ENCODE measurements at places on chromosomes 2 and 18.

DNA sequence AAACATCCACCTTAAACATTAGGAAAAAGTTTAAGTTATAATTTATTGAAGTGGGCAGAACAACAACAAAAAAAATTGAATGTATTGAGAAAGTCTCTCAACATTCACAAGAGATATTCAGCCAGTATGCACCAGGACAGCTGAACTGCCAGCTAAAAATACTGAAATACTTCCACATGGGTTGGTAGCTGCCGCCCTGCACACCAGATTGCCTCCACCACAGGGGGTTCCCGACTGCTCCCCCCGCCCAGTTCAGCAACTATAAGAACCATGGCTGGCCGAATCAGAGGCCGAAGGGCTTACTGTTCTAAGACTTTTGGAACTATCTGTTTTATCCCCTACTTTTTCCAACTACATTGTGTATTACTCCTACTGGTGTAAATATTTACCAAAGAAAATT is 150.0 kb upstream of the LRP1B start:
- DNase-seq = no peak

DNA sequence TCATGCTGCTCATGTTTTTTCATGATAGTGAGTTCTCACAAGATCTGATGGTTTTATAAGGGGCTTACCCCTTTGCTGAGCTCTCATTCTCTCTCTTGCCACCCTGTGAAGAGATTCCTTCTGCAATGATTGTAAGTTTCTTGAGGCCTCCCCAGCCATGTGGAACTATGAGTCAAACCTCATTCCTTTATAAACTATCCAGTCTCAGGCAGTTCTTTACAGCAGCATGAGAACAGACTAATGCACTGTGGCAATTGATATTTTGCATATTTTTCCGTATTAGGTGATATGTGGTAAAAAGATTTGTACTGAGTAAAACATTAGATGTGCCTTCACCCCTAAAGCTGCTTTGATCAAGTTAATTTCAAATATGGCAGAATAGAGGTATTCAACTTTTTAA is 48.8 kb downstream of the RAB27B start:
- no peak for DNase-seq

- DNase-seq = no peak
Observed at GRCh38 chr2:13578547-13578946, 861.8 kb downstream of the TRIB2 start.

- no peak for DNase-seq
Observed at GRCh38 chr2:66441581-66442320, 6.8 kb downstream of the MEIS1 start.

GRCh38 chr2:43429369-43429768 is 166.5 kb downstream of the THADA start:
- no peak for DNase-seq

GRCh38 chr2:198782734-198783133 is 675.0 kb downstream of the SATB2 start:
- DNase-seq = no peak

- no peak for DNase-seq
Observed at GRCh38 chr2:239033801-239034560, 186.1 kb downstream of the TWIST2 start.

DNA sequence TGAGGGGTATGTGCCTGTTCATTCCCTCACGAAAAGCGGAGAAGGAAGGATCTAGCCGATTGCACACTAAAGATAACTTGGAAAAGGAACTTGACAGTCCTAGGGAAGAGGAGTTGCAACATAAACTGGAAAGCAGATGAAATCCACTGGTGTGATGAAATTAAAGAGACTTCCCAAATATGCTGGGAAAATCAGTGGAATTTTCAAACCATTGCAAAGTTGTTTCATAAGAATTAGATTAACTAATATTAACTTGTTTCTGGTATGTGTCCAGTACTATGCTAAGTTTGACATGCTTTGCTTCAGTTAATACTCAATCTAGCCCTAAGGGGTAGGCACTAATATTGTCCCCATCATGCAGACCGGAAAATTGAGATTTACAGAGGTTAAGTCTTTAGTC is 222.7 kb downstream of the IKZF2 start:
- DNase-seq = no peak

DNA sequence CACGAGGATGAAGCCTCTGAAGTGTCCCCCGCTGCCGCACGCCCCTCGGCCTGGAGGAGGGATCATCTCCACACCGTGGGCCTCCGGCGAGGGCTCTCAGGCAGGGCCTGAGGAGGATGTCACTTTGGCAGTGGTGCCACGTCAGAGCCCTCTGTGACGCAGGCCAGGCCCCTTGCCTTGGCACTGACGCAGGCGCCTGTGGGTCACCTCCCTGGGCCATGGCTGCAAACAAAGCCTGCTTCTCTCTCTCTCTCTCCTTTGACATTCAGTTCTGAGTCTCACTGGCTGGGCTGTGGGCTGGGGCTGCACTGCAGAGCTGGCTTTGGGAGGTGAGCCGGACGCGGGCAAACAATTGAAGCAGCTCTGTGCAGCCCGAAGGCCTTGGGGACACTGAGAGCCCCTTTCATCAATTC is 273.7 kb downstream of the TWIST2 start:
- peak; percentile 92 for DNase-seq

GRCh38 chr2:8554296-8554806 is 127.5 kb upstream of the ID2 start:
- no peak for DNase-seq

- no peak for DNase-seq
Observed at GRCh38 chr2:18045230-18045629, 166.8 kb downstream of the KCNS3 start.

- no peak for DNase-seq
Observed at GRCh38 chr2:10126632-10127026, 4.1 kb downstream of the RRM2 start.

- DNase-seq = no peak
Observed at GRCh38 chr2:69628325-69629021, 15.1 kb downstream of the AAK1 start.

DNA sequence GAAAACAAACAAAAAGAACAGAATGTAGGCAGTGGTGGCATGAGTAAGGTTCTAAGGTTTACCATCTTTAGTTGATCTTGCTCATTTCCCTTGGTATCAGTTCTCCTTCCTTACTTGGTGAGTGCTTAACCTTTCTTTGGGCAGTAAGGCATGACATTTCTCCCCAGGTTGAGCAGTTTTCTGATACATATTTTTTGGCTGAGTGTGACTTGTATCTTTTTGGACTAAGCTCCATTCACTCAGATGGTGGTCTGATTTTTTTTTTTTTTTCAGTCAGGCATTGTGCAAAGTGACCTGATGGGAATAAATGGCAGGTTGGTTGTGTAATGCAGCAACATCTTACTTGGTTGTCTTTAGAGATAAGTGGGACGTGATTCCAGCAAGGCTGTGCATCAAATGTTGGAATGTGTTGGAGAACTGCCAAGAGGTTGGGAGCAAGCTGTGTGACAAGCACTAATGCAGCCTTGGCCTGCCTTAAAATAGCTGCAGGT is 15.1 kb downstream of the SPTBN1 start:
- DNase-seq = no peak

GRCh38 chr2:55419233-55419678 is 400 bp downstream of the CCDC88A start:
- DNase-seq = peak; percentile 67

DNA sequence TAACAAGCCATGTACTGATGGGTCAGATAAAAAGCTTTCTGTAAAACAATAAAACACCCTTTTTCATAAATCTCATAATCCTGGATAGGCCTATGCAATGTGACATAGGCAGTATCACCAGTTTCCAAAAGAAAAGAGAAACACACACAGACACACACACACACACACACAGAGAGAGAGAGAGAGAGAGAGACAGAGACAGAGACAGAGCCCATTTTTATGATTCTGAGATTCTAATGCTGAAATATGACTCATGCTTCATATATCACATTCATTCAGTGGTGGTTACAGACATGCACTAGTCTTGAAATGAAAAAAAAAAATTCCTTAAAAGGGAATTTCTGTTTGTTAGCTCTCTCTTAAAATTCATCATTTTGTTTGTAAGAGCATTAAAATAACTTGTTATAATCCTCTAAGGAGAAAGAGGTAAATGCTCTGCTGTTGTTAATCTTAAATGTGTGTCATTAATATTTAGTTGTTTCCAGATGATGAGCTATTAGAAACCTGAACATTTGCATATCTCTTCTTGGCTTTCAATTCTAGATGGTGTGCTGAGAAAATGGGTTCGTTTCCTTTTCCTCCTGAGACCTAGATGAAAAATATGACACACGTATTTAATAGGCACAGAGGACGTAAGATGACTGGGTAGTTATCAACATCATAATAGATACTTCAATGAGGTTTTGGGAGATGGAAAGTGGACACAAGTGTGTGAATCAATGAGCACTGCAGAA is 1598.7 kb upstream of the ACVR2A start:
- DNase-seq = no peak

DNA sequence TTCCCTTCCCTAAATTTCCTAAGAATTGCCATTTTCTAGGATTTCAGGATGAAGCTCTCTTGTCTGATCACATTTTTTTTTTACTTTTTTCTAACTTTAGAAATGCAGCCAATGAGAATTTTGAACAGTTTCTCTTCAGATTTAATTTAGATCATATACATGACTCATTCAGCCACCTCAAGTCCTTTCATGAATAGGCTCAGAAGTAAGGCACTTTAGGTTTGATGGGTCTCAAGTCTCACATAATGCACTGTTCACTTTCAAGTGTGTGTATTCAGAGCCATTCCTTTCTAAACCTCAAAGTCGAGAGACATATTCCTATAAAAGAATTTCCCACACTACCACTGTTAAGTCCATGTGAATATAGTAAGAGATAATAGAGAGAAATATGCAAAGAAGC is 614.1 kb upstream of the VRK2 start:
- no peak for DNase-seq

Data from globus pallidus (tissue), 1 donor.